Fibroblast of skin of right biceps (primary cell): ENCODE measurements at places on chromosomes 3 and 15.

GRCh38 chr3:53731934-53732624, 114.1 kb downstream of the CHDH start:
- no peak for DNase-seq

GRCh38 chr3:114499976-114500375, 206.1 kb downstream of the TIGIT start:
- DNase-seq = no peak

DNA sequence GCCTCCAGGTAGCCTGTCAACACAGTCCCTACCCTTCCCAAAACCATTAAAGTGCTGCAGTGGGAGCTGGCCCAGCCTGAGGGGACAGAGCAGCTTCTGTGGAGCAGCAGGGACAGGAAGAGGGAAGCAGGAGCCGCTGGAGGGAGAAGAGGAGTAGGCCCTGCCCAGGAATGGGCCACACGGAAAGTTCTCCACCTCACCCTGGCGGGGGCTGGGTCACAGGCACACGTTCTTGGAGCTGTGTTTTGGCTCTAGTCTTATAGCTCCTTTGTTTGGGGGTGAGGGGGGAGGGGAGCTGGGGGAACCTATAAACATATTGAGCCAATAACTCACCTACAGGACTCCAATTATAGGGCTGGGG, 508.6 kb downstream of the SHQ1 start:
- no peak for DNase-seq

- DNase-seq = no peak
Measured at GRCh38 chr3:122025296-122025695, 3.2 kb upstream of the ILDR1 start.

GRCh38 chr15:63611177-63611576, 14.0 kb downstream of the FBXL22 start:
- DNase-seq = no peak

GRCh38 chr3:126326629-126327028, 30.6 kb downstream of the KLF15 start:
- no peak for DNase-seq

DNA sequence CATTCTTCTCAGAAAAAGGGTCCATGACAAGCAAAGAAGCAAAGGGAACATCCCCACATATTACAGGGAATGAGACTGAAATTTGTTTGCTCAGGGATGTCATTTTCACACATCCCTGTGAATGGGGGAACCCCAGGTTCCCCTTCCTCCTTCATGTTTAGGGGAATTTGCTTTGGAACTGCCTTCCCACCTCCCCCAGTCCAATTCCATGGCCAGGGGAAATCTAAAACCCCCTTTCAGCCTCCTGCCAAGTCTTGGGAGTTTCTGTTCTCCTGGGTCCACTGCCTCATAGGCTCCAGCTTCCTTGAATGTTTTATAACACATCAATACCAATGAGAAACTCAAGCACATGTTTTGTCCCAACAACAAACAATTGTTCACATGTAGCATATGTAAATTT, 297.5 kb upstream of the CTNNB1 start:
- DNase-seq = no peak
